NCI-H1092 treated with DMSO at 0.1 percent for 48 hours (cell line): ENCODE measurements at places on chromosomes 5 and 9.

GRCh38 chr5:60972231-60972630 lies 27.2 kb downstream of the NDUFAF2 start:
- DNase-seq = no peak

DNA sequence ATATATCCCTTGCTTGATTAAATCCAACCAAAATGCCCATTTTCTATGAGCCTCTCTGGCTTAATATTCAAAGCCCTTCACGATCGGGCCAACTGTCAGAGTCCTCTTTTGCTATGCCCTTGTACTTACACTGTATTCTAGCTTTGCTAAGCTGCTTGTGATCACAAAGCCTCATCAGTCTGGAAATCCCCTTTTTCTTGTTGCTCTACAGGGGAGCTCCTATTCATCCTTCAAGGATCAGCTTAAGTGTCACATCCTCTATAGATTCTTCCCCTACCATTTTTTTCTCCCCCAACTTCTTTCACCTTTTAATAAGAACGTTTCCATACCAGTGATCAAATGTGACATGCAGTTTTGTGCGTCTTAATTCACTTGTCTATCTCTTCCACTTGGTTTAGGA lies 450.4 kb upstream of the CHD1 start:
- DNase-seq = no peak

GRCh38 chr5:80895523-80895922 lies 64.6 kb upstream of the RASGRF2 start:
- DNase-seq = no peak

DNA sequence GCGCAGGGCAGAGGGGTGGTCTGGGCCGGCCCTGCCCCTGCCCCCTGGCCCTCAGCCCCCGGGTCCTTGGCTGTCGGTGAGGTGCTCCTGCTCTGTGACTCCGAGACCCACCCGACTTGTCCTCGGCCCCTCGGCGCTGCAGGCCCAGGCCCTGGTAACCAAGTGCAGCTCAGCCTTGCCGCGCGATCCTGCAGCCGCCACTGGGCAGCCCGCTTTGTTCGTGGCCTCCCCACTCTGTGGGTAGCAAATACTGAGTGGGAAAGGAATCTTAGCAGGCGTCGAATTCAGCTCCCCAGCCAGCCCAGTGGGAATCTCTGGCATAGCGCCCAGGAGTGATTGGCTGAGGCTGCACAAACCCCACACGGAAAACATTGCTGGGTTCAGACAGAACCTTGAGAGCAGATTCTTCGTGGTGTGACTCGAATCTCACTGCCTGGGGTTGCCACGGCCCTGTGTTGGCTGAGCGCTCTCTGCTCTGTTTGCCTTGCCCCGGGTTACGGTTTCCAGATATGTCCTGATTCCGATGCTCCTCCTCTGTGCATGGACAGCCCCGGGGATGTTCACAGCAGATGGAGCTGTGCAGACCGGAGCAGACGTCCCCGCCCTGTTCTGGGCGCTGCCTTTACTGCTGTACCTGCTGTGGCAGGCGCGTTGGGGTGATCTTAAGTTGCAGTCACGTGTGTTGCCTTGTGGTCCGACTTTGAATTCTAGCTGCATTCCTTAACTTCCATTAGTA lies 13.4 kb upstream of the EXOC3 start:
- peak; percentile 13 for DNase-seq

DNA sequence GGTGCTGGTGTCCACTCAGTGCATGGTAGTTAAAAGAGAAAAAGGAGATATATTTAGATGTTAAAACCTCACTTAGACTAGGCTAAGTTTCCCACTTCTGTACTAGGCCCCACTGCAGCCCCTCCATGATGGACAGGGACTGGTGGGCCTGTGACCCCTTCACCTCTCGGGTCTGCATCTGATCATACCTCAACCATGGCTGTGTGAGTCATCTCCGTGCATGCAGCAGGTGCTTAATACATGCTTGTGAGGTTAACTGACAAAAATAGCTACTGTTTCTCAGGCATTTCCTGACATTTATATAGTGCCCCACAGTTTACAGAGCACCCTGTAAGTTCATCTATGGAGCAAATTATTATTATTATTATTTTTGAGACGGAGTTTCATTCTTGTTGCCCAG lies 8.4 kb upstream of the URM1 start:
- DNase-seq = no peak

DNA sequence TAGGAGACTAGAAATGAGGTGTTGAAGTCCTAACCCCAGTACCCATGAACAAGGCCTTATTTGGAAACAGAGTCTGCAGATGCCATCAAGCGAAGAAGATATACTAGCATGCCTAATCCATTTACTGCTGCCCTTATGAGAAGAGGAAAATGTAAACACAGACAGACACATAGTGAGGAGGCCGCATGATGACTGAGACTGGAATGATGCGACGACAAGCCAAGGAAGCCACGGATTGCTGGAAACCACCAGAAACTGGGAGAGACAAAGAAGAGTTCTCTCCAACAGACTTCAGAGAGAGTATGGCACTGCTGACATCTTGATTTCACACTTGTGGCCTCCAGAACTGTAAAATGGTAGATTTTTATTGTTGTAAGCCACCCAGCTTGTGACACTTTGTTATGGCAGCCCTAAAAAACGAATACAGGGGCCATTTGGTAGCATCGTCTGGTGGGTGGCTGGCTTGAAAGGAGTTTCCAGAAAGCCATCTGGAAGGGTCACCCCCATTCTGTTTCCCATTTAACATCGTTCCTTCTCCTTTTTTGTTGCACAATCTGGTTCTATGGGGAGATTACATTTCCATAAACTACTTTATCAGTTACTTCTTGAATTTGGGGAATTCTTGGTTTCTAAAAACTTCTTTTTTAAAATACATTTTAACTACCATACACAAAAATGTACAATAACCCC lies 193.1 kb downstream of the HSD17B3 start:
- DNase-seq = no peak

DNA sequence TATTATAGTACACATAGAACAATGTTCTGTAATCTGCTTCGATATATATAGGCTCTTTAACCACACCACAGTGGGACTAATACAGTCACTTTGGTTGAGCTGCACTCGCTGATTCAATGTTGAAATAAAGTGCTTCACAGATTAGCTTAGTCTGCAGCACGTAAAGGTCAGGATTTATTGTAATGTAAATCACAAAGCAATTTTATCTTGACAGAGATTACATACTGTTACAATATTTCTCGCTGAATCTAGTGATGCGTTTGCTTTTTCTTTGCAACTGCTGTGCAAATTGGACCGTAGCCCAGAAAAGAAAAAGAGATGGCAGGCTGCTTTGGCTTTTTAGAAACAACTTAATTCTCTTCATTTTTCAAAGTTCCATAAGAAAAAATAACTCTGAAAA lies 52.9 kb downstream of the CETN3 start:
- no peak for DNase-seq

DNA sequence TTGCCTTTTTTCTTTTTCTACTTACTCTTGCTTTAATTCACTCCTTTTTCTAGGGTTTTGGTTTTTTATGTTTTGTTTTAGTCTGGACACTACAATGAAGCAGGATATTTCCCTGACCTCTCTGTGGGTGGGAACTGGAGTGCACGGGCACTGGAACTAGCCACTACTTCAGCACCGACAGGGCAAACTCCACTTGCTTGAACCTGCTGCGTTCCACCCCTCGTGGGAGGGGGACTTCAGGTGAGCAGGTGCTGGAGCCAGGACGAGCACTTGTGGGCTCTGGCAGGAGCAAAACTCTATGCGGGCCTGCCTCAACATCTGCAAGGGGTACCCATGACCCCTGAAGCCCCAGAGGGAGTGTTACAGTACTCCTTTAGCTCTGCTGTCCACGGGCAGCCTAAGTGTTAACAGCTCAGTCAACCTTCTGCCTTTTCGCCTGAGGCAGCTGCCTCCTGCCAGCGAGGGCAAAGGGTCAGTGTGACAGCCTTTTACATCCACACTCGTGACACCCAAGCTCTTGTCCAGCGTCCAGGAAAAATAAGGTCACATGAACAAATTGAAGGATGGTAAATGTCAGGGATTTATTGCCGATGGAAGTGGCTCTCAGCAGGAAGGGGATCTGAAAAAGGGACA lies 144.1 kb upstream of the NFIL3 start:
- no peak for DNase-seq

- DNase-seq = no peak
These were observed 248.9 kb downstream of the DOCK8 start for GRCh38 chr9:463455-464171.

- no peak for DNase-seq
These were observed 22.9 kb downstream of the KCNMB1 start for GRCh38 chr5:170366276-170366675.

GRCh38 chr9:68447611-68448010 lies 91.2 kb downstream of the PGM5 start:
- no peak for DNase-seq

DNA sequence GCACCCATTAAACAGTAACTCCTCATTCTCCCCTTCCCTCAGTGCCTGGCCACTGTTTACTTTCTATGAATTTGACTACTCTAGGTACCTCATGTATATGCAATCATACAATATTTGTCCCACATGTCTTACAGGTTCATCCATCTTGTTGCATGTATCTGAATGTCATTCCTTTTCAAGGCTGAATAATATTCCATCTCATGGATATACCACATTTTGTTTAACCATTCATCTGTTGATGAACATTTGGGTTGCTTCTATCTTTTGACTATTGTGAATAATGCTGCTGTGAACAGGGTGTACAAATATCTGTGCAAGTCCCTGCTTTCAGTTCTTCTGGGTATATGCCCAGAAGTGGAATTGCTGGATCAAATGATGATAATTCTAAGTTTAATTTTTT lies 40.9 kb downstream of the INIP start:
- no peak for DNase-seq

DNA sequence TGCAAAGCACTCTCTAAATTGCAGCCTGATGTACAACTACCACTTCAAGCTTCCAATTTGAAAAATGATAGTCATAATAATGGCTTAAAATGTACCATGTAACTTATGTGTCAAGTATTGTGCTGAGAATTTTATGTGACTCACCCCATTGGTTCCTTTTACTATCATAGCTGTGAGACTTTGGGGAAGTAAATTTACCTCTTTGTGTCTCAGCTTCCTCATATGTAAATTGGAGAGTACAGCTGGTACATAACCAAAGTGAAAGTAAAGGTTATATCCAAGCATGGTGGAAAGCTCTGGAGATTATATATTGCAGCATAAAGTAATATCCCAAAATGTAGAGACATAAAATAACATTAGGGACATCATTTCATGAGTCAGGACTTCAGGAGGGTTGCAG lies 2200.4 kb upstream of the C9orf72 start:
- DNase-seq = no peak

- no peak for DNase-seq
These were observed 21.8 kb upstream of the PPP2CA start for GRCh38 chr5:134247428-134248224.

GRCh38 chr5:55864606-55865541 lies 13.7 kb downstream of the IL31RA start:
- no peak for DNase-seq

GRCh38 chr5:78568212-78568611 lies 80.4 kb downstream of the LHFPL2 start:
- DNase-seq = no peak

DNA sequence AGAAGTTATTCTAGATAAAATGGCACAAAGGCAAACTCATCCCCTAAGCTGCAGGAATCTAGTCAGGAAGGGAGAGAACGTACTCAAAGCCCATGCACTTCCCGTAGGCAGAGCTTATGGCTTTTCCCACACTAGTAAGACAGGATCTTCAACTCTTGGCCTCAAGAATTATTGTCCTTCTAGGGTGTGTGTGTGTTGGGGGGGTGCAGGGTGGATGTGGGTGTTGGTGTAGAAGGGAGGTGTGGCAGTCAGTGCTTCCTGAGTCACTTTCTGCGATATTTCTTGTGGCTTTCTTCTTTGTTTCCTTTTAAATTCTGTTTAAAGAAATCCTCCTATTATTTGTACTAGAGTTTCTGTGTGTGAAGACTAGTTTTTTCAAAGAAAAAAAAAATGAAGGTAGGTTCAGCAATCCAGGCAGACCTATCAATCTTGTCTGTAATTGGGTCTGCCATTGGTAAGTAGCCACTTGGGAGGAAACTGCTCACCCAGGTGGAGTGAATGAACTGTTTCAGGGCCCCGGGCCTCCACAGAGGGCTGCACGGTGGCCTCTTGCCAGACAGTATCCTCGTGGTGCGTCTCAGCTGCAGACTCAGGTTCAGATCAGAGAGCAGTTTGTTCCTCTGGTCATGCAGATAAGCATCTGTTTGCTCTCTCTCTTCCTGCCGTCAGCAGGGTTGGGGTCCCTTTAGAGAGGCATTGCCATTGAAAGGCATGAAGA lies 131.9 kb downstream of the NPR3 start:
- no peak for DNase-seq

GRCh38 chr9:97310896-97311295 lies 3.4 kb downstream of the CCDC180 start:
- no peak for DNase-seq

DNA sequence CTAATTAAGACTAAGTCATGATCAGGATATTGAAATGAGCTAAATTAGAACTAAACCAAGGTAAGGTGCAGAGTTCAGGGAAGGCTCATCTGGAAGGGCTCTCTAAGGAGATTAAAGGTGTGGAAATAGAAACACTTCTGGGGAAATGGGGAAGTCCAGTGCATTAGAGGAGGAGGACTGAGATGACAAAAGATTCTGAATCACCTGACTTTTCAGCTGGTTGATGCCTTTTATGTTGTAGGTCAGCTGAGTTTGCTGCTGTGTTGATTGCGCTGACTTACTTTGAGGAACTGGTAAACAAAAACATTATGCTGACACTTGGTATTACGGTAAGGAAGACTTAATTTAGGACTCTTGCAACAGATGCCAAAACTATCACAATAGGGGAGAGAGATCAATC lies 23.8 kb downstream of the IFNA5 start:
- DNase-seq = no peak

GRCh38 chr5:112064271-112064701 lies 307.3 kb upstream of the NREP start:
- DNase-seq = no peak

DNA sequence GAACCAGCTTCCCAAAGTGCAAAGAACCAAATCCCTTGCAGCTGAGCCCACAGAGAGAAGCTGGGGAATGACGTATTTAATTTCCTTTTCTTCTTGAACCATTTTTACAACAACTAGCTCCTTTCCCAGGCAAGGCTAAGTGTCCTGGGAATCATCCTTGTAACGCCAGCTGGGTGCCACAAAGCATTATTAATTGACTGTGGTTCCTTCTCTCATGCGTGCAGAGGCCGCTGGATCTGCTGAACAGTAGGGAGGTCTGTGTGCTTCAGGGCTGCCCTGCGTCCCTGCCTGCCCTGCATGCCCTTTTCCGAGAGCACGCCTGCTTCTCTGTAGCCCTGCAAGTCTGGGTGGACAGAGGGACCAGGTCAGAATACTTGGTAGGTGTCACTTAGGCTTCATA lies 124.1 kb upstream of the OTULINL start:
- DNase-seq = peak; percentile 8
